ENCODE measurements at places on chromosomes 2 and 18. TPM values are rescaled to one million over a fixed set of nuclear protein-coding genes. Genes with fewer than 3 reads are reported as not detected.

GRCh38 chr2:96431319-96431718, 73.8 kb downstream of the NEURL3 start:
- peak; percentile 77 for DNase-seq

- DNase-seq: no peak
These were observed 67.5 kb downstream of the PDE1A start for GRCh38 chr2:182359027-182359989.

Gene CPLX4
- polyA plus RNA-seq: not detected

Gene TMEM37
- 8.2 TPM for polyA plus RNA-seq

Gene KLHL30
- 15.9 TPM for polyA plus RNA-seq

Gene PUS10
- polyA plus RNA-seq: 2.9 TPM

GRCh38 chr2:653645-654425, 23.4 kb downstream of the TMEM18 start:
- peak; percentile 15 for DNase-seq

Gene MC4R
- not detected for polyA plus RNA-seq

Gene B3GNT7
- 2.5 TPM for polyA plus RNA-seq

Gene CPO
- polyA plus RNA-seq: 0.52 TPM

DNA sequence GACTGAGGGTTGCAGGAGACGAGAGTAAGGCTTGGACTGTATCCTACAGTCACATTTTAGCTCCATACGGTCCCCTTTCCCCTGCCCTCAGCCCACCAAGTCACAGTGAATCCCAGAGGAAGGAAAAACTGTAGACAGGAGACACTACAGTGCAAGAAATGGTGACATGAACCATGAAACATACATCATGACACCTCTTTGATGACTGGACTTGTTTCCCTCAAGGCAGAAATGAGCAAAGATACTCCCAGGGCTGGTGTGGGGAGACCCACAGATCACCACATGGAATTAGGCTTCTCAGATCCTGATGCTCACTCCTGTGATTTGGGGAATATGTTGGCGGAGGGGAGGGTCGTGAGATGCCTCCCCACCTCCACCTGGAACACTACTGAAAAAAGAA, 48.2 kb upstream of the SPP2 start:
- no peak for DNase-seq

GRCh38 chr2:231227310-231228162, 29.1 kb downstream of the ARMC9 start:
- DNase-seq: no peak

- peak; percentile 27 for DNase-seq
These were observed 344.8 kb downstream of the TGIF1 start for GRCh38 chr18:3794537-3795348.

DNA sequence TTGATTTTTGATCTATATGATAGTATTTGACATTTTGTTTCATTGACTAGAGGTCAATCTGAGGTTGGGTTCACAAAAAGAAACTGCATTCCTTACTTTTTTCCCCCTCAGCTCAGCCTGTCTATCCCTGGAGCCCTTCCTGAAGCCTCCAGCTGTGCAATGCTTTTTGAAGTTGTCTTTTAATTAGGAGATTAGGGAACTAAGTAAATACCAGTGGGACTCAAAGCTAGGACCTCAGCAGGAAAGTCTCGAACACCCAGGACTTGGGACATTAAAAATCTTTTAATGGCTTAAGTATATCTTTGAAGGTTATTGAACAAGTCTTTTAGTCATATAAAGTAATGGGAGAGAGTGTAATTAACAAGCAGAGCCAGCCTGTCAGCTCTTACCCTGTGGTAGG, 220.2 kb downstream of the PDE11A start:
- DNase-seq: no peak

Gene ATP6V1B1
- 0.93 TPM for polyA plus RNA-seq

GRCh38 chr2:28411166-28411755, 18.6 kb downstream of the FOSL2 start:
- no peak for DNase-seq

- no peak for DNase-seq
These were observed 61.0 kb downstream of the MYT1L start for GRCh38 chr2:2269989-2270562.

Gene SLC9A2
- 0.02 TPM for polyA plus RNA-seq

Gene ILKAP
- polyA plus RNA-seq: 34.3 TPM

DNA sequence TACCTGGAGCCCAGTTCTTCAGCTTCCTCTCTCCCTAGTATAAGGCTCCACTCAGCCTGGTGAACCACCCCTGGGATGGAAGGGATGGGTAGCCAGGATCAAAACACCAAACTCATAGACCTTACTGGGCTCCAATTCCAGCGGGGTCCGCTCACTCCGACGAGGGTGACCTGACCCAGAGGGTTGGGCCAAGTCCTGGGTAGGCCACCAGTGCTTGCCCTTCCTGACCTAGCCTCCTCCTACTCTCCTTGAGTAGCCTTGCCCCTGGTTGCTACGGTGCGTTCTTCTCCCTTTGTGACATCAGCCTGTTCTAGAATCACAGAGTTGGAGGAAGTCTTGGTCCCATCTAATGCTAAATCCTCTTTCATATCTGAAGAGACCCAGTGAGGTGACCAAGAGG, 537 bp upstream of the STAT4 start:
- no peak for DNase-seq

DNA sequence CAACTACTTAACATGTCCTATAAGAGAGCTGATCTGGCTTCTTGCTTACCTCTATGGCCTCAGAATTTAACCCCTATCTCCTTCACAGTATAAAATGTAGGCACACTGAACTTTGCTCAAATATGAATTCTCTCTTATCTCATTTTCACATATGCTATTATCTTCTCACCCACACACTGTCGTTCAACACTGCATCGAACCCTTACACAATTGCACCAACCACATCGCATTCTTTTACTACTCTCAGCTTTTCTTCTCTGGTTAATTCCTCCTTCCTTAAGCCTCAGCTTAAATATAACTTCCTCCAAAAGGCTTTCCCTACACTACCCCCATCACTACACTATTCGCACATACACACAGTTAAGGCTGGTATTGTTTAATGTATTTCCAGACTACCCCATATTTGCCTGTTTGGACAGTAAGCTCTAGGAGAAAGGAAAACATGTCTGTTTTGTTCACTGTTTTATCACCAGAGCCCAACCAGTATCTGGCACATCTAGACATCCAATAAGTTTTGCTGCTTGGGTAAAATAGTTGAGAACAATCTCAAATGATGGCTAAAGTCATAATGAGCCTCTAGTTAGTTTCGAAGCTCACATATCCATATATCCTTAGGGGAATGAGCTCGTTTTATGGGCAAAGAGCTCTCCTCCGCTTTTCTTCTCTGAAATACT, 47.7 kb downstream of the HIBCH start:
- DNase-seq: no peak

DNA sequence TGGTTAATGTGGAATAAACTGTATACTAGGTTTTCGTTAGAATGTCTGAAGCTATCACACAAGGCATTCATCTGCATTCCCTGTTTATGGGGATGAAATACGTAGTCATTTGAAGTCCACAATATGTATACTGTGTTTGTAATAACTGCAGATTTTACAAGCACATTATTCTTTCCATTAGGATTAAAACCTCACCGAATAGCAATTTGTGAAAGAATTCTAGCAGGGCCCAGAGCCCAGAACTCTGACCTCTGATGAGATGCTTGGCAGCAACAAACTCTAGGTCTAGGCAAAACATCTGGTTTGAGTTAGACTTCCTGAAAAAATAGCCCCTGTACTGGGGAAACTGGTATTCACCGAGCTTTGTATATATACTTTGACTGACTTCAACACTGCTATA, 158.2 kb downstream of the SRBD1 start:
- DNase-seq: peak; percentile 19

Gene OTX1
- not detected for polyA plus RNA-seq

GRCh38 chr2:230160112-230160660, 59.6 kb downstream of the SP110 start:
- DNase-seq: peak; percentile 28

Gene FN1
- polyA plus RNA-seq: 284 TPM

- no peak for DNase-seq
These were observed 265.1 kb downstream of the NCKAP5 start for GRCh38 chr2:133303150-133303549.

Measured in right cardiac atrium (tissue), 5 donors.